CD8-positive, alpha-beta T cell (primary cell): ENCODE measurements at places on chromosomes 1 and 21.
A peak's percentile ranks its signal among the peaks of the same experiment; 100 is the strongest.

- no peak for DNase-seq
These were observed 6.9 kb downstream of the TGFB2 start for GRCh38 chr1:218352075-218352438.

- no peak for DNase-seq
These were observed 36.6 kb downstream of the HIVEP3 start for GRCh38 chr1:41882068-41882477.

DNA sequence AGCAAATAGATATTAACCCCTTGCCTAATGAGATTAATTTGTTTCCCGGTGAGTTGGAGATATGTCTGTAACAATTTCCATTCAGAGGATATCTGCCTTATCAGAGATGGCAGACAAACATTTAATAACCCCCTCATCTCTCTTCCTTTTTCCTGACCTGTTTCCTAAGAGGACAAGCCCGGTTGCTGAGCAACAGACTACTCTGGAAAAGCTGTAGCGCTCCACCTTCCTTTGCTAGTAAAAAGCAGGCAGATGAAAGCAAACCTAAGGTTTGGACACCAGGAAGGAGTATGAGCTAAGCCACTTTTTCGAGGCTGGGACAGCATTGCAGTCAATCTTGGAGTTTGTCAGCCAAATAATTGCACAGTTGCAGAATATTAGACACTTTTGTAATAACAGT is 82.4 kb downstream of the RGS21 start:
- DNase-seq: no peak

DNA sequence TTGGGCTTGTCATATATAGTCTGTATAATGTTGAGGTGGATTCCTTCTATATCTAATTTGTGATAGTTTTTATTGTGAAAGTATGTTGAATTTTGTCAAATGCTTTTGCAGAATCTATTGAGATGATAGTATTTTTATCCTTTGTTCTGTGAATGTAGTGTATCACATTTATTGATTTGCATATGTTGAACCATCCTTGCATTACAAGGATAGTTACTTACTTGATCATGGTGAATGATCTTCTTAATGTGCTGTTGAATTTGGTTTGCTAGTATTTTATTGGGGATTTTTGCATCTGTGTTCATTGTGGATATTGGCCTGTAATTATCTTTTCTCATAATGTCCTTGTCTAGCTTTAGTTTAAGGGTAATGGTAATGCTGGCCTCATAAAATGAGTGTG is 8.3 kb downstream of the FGGY start:
- no peak for DNase-seq

DNA sequence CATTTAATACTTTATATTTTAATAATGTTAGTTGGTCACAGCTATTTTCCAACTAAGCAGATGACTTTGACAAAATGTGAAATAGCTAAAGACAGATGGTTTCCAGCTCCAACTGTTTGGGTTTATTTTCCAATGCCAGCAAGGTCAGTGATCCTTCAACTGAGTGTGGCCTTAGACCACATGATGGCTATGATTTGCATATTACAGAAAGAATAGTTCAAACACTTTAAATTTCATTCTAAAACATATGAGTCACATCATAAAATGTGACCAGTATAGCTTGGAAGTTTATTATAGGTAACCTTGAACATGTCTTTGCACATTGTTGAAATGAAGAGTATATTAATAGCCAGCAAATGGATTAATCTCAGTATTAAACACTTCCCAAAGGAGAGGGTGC is 454.0 kb upstream of the C1orf87 start:
- no peak for DNase-seq

DNA sequence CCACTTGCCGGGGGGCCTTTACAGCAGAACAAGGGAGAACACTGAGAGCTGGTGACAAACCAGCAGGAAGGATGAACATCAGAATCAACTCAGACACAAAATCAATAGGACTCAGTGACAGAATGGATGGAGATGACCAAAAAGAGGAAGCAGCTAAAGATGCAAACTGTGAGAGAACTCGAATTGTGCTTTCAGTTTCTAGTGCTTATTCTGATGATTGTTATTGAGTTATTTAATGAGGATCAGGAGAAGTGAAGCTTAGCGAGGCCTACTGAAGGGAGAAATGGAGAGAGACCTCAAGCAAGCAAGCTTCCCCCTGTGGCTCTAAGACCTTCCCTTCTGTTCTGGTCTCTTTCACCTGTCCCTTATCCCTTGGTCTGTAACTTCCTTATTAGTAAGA is 30.3 kb upstream of the TMEM125 start:
- DNase-seq: no peak

- no peak for DNase-seq
These were observed 20.1 kb upstream of the DISP3 start for GRCh38 chr1:11458811-11459275.

GRCh38 chr21:39209334-39209688 is 26.1 kb upstream of the PSMG1 start:
- DNase-seq: no peak

DNA sequence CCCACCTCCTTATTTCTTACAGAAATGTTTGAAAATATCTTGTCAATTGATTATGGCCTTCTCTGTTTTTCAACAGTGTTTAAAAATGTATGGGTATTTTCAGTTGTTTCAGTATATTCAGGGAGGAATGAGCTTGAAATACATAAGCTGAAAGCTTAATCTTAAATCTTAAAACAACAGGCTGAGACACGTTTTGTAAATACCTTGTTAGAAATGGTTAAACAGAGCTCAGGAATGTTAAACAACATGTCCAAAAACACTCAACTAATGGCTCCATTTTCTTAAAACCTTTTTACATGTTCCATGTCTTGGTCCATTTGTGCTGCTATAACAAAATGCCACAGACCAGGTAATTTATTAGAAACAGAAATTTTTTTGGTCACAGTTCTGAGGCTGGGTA is 953.8 kb upstream of the ADGRL2 start:
- no peak for DNase-seq

DNA sequence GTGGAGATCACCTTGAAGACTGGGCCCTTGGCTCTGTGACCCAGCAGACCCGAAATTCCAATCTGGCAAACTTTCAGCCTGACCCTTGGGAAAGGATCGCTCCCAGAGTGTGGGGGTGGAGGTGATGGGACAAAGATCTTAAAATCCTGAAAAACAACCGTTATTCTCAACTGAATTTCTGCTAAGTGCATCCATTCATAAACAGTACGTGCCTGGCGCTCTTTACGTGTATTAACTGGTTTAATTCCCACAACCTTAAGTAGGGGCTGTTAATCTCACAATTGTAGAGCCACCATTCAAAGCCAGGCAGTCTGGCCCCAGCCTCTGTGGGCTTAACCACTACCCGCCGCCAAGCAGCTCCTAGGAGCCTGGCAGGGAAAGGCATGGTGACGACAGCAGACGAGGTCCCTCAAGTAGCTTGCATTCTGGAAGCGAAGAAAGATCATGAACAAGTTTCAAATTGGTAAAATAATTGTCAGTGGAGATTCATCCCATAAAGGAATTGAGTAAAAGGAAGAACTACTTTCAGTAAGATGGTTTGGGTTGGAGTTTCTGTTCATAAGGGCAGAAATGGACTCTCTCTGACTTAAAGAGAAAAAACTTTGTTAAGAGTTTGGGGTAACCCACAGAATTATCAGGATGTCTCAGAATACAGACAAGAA is 11.4 kb upstream of the RGS16 start:
- peak; percentile 79 for DNase-seq

GRCh38 chr1:110019770-110020169 is 14.7 kb upstream of the STRIP1 start:
- DNase-seq: no peak

DNA sequence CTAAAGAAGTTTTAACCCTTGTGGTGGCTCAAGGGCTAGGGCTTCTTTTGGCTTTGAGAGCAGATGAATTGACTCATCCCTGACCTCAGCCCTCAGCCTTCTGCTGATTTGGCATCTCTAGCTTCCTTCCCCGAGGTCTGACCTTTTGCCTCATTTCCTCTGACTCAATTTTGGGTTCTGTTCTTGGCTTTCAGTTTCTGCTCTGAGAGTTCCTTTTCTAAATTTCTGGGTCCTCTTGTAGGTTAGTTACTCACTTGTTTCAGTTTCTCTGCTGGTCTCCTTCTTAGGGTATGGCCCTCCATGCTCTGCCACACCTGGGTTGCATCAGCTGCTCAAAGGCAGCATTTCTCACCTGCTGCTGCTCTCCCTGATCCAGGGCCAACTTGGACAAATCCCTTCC is 19.4 kb downstream of the PDE4B start:
- DNase-seq: no peak

DNA sequence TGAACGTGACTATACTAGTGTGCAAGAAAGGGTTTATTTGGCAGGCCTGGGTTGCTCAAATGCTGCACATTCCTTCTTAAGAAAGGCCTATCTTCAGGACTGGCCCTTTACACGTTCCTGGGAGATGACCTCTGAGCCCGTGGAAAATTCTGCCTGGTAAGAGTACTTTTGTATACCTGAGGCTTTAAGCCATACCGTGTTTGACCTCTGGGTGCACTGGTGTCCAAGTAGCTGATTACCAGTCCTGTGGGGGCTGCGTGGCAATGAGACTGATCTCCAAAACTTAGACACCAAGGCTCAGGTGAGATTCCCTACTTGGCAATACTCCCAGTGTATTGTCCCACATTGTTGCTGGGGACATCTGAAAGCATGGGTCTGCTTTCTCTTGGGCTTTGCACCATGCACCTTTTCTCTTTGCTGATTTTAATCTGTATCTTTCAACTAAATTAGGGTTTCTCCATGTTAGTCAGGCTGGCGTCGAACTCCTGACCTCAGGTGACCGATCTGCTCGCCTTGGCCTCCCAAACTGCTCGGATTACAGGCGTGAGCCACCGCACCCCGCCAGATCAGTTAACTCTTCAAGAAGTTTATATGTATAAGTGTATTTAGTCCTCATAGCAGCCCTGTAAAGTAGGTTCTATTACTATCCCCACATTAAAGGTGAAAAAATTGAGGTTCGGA is 44.5 kb downstream of the TRIM33 start:
- no peak for DNase-seq

- DNase-seq: no peak
These were observed 56.2 kb downstream of the PEX14 start for GRCh38 chr1:10530756-10531495.

- DNase-seq: no peak
These were observed 61.4 kb downstream of the RNASEL start for GRCh38 chr1:182527680-182528079.

DNA sequence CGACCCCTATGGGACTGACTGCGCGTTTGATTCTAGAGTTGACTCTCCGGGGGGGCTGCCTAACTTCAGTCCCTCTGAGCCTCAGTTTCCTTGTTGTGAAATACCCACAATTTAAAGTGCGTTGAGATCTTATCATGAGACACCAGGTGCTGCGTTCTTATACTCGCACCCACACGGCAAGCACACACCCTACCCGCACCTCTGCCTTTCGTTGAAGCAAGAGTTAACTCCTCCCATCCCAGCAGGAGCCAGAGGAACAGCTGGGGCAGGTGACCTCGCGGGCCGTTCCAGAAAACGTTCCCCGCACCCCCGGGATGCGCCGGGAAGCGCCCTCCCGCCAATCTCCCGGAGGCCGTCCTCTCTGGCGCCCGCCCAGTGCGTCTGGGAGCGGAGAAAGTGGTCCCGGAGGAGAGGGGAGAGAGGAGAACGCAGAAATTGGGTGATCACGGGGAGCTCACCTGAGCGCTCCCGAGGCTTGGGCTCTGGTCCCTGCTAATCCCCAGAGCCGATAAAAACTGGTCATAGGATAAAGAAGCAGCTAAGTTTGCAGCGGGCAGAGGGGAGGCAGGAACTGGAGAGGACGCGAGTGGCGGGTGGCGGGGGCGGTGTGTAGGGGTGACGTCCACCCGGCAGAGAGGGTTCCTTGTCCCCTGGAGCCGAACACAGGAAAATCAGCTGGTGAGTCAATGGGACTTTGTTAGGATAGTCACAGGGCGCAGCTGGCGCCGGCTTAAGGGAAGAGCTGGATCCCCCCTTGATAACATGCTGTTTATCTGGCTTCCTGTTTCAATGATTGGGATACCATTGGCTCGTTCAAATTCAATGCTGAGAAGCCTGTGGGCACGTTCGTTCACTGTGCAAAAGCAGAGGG is 869 bp downstream of the NAV1 start:
- no peak for DNase-seq

- DNase-seq: no peak
These were observed 485.2 kb downstream of the PLPP3 start for GRCh38 chr1:56094168-56094567.

GRCh38 chr1:43147625-43148327 is 24.3 kb downstream of the EBNA1BP2 start:
- DNase-seq: no peak

DNA sequence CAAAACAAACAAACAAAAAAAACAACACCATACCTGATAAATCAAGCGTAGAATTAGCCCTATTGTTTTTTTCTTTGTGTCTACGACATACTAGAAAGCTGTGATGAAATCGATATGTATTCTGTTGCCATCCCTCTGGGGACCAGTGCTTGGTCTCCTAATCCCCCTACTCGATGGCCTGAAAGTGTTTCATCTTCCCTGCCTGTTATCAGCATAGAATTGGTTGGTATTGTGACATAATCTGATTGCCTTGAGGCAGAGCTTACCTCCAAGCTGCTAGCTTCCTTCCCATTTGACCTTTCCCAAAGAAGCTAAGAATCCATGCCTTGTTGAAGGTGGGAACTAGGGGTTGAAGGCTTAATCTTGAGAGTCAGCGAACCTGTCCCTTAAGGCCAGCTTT is 40.7 kb upstream of the PIGV start:
- no peak for DNase-seq

GRCh38 chr1:48532976-48533375 is 61.0 kb upstream of the SPATA6 start:
- no peak for DNase-seq

DNA sequence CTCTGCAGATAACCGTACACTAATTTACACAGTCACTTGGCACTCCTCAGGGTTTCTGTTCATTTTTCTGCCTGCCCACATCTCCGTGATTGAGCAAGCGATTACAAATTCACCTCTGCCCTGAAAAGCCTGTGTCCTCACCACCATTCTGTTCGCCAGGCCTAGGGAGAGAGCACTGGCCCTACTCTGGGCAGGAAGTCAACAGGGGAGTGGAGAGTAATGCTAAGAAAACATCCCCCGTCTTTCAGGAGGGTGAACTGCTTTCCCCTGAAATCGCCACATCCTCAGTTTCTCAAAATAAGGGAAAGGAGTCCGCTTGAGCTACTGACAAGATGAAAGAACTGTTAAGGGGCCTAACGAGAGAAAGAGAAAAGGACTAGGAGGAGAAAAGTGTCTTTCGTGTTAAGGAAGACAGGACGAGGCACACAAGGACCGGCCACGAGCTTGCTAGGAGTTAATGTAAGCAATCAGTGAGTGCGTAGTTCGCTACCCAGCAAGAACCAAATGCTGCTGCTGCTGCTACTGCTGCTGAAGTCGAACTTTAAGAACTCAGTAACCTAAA is 632 bp downstream of the PEX19 start:
- no peak for DNase-seq
